ENCODE measurements at places on chromosomes 12 and 14.

DNA sequence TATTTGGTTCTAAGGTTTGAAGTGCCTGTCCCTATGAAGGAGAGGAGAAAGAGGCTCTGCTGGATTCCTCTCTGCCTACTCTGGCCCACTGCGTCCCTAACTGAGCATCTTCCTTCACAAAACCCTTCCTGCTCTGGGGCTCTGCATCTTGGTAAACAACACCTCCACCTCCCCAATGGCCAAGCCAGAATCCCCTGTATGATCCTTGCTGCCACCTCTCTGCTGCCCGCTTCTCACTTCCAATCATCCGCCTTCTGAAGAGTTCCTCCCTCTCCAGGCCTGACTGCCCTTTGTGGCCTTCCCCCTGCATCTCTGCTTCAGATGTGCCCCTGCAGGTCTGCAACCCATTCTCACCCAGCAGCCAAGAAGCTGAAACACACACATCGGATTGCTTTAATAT is 110.6 kb upstream of the RPH3A start:
- no peak for DNase-seq

DNA sequence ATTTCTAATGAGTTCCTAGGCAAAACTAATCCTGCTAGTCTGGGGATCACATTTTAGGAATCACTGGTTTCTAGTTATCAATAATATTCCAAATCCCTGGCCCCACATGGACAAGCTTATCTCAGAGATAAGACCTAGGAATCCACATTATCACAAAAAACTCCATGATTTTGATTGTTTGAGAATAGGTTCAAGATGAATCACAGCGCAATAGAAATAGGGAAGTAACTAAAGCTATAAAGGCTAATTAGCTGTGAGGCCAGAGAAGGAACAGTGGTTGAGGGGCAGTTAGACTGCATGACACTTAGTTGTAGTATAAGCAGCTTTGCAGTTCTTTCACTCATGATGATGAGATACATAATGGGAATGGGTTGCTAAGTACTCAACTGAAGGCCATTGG is 13.1 kb upstream of the ATP5F1B start:
- DNase-seq: no peak

DNA sequence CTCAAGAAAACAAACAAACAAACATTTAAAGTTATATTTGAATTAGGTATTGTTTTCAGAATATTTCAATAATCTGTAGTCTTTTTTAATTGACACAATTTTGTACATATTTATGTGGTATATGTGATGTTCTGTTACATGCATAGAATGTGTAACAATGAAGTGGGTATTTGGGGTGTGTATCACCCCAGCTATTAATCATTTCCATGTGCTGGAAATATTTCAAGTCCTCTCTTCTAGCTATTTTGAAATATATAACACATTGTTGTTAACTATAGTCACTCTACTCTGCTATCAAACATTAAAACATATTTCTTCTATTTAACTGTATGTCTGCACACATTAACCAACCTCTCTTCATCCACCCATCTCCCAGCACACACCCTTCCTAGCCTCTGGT is 32.0 kb upstream of the SIX1 start:
- no peak for DNase-seq

DNA sequence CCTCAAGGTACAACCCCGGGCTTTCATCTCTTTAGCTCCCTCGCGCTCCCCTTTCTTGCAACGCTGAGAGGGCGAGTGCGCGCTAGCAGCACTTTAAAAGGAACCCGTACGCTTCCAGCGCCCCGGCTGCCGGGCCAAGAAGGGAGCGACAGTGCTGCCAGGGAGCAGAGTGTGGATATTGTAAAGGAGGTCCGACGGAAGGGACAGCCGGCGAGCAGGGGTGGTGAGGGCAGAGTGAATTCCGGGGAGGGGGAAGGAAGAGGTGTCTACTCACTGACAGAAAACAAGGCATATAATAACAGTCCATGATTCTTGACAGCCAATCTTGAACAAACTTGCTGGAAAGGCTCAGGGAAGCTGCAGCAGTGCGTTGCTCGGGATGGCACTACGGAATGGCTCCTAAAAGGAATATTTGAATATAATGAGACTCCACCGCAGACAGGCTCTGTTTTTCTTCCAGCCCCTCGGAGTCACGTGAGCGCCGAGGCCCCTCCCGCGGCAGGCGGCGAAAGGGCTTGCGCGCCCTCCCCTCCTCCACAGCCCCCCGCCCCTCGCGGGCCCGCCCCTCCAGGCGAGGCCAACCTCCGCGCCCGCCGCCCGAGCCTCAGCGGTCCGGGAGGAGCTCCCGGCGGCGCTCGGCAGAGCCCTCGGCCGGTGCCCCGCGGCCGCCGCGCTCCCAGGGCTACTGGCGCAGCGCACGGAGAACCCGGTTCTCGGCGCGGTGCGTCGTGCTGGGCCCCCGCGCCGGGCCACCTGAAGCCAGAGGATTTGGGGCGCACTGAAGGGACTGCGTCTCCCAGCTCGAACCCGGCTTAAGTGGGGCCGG is 3.4 kb downstream of the BMP4 start:
- no peak for DNase-seq

DNA sequence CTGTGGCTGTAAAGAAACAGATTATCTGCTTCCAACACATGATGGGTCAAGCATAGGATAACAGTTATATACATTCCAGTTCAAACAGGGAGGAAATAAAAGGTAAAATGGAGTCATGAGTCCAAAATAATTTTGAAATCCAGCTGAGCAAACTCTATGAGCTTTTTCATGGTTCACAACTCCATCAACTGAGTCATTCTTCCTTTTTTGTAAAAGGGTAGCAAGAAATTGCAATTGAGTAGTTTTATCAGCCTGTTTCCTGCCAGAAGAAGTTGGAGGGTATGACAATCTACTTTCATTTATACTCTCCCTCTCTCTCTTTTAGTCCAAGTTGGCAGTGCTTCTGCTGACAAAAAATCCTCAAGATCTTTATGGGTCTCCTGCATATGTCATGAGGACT is 95.6 kb downstream of the CPNE8 start:
- no peak for DNase-seq

GRCh38 chr14:101972126-101972866 is 7.9 kb downstream of the DYNC1H1 start:
- no peak for DNase-seq

Measured in activated CD4-positive, alpha-beta T cell treated with anti-CD3 and anti-CD28 coated beads, Interleukin-2, amount 50 U/mL, for 4 hours (primary cell).